A549 treated with DMSO at 1 μM for 4 hours (cell line): ENCODE measurements at places on chromosomes 2 and 18. TPM values are rescaled to one million over a fixed set of nuclear protein-coding genes. Genes with fewer than 3 reads are reported as not detected.

Gene CENPA
- 44.0 to 61.8 TPM (median 54.6 TPM) in 5 replicates for total RNA-seq

Gene IL36B
- total RNA-seq, result 0.15 to 0.25 TPM (median 0.24 TPM) in 3 of 5 replicates, not detected in the others

Gene RBKS
- total RNA-seq, result 6.5 to 8.8 TPM (median 7.3 TPM) in 5 replicates

Gene ITPRID2
- 60.4 to 83.5 TPM (median 76.1 TPM) in 5 replicates for total RNA-seq

Gene DBI
- 376 to 494 TPM (median 393 TPM) in 5 replicates for total RNA-seq

Gene CAVIN2
- total RNA-seq, result 7.9 to 11.9 TPM (median 10.8 TPM) in 5 replicates
